T-helper 2 cell treated with Interferon-gamma antibody and Interleukin-4, amounts not matched to agents 5 μg/mL and 100 μg/mL, for 36 hours (primary cell): ENCODE measurements at places on chromosomes 2 and 18.

- DNase-seq, result no peak
These were observed 179.3 kb upstream of the MGAT5 start for GRCh38 chr2:134074619-134075018.

GRCh38 chr2:127515383-127515915 is 10.8 kb downstream of the IWS1 start:
- DNase-seq, result no peak

- no peak for DNase-seq
These were observed 332.9 kb upstream of the NT5C1B start for GRCh38 chr2:18922276-18922675.

- no peak for DNase-seq
These were observed 8.8 kb upstream of the SIX2 start for GRCh38 chr2:45018023-45018422.

DNA sequence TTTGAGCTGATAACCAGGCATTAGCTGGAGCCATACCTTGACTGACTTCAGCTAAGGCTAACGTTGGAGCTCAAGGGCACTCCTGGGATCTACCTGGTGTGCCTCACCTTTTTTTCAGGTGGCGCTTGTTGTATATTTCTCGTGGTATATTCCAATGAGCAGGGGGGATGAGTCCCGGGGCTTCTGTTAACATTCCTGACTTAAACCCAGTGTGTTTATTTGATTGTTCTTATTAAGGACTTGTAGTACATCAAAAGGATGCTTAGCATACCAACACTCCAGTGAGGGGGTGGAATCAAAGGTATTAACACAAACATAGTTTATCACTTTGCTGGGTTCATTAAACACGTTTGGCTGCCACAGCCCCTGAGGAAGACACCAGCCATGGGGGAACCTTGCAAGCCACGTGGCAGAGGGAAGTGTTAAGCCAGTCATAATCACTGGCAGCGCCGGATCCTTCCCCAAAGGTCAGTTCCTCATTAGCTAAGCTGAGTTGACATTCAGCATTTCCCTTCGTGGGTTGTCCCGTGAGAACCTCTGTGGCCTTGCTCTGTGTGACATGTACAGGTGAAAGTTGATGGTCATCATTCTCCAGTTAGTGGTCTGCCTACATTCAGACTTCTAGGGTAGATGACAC is 119.5 kb upstream of the MCFD2 start:
- DNase-seq, result no peak

DNA sequence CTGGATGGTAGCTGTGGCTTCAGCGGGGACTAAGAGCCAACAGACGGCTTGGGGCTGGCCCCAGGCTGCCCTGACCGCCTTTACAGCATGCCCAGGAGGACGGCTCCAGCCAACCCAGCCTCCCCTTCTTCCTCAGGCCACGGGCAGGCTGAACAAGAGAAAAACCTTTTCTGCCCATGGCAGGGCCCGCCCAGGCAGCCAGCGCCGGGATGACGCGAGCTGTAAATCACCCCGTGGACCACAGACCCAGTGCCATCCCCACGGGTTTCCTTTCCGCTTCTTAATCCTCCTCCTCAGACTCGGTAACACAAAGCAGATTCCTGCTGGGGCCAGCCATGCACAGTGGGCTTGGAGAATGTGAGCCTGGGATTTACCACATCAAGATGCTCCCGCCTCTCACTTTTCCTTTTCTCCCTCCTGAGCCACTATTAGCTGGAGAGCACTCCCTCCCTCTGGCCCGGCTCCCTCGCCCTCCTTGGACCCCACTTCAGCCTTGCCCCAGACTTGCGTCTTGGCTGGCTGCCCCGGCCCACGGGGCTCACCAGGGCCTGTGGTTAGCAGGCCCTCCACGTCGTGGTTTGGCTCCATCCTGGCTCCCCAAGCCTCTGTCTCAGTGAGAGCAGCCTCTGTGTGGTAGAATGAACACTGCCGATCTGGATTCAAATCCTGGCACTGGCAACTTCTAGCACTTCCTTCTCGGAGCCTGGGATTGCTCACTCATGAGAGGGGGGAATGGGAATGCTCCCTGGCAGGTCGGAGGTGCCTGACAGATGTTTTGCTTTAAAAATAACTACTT is 31.4 kb downstream of the ATOH8 start:
- no peak for DNase-seq

GRCh38 chr2:11649093-11649492 is 20.9 kb downstream of the NTSR2 start:
- DNase-seq, result no peak

GRCh38 chr2:8729939-8730338 is 48.1 kb downstream of the ID2 start:
- DNase-seq, result no peak

- DNase-seq, result no peak
These were observed 366.0 kb downstream of the TGIF1 start for GRCh38 chr18:3815991-3816390.

GRCh38 chr2:69979902-69980807 is 18.7 kb upstream of the ASPRV1 start:
- no peak for DNase-seq

- no peak for DNase-seq
These were observed 134.8 kb downstream of the CMPK2 start for GRCh38 chr2:6730649-6731532.

DNA sequence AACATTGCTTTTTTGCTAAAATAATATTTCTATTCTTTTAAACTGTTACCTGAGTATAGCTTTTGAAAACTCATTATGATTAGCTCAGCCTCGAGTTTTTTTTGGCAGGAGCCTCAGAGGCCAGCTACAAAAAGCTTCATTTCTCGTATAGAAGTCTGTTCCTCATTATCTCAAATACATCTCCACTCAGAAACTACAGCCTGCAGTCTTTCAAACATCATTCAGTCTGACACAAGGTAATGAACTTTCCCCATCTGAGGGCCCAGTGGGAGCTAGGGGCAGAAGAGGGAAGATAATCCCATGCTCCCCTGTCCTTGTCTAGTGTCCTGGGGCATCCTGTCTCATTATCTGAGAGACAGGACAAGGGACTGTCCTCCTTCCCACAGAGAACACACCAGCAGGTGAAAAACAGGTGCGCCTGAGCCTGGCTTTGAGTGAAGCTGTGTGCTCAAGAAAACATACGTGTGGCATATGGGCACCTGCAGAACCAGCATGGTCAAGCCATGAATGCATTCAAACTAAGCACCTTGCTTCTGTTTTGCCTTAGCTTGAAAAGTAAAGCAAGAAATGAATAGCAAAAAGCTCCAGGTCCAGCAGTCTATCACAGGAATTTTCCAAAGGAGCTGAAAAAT is 247.5 kb downstream of the MREG start:
- no peak for DNase-seq

- DNase-seq, result no peak
These were observed 4.7 kb upstream of the NPC1 start for GRCh38 chr18:23591011-23591410.

- no peak for DNase-seq
These were observed 20.0 kb upstream of the FBLN7 start for GRCh38 chr2:112118148-112118547.

DNA sequence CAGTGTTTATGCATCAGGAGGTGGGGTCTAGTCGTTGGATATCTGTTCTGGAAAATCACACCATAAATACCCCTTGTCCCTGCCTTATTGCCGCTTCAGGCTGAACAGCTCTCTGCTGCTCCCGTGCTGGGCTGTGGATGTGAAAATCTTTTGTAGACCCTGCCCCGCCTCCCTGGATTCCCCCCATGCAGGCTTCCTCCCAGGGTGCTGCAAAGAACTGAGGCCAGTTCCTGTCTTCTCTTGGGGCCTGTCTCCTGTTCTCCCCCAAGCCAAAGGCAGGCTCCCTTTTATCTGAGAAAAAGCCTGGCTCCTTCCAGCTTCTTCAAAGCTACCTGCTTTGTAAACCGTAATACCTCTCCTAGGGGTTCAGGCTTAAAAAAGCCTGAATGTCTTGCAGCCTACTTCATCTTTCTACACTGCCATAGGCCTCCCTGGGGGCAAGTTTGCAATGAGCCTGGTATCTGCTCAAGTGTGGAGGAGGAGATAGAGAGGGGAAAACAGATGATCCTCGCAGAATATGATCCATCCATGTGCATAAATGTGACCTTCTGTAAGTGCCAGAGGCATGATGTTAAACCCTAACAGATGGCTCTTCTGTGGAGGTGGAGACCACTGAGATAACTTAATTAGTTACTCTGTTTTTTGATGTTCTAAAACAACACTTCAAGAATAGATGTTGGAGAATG is 55.3 kb downstream of the VWA3B start:
- DNase-seq, result no peak

DNA sequence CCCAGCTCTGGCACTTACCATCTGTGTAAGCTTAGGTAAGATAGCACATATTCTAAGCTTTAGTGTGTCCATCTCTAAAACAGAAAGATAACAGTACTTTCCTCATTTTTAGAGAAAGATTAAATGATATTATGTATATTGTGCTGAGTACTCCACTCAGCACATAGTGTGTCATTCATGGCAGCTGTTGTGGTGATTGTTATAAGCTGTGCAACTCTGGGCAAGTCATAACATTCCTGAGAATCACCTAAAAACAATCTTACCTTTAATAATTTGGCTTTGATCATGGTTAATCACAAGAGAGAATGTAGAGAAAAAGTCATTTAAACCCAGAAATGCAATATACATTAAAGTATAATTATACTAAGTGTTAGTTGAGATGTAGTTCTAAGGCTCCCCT is 391.5 kb downstream of the GALNT13 start:
- no peak for DNase-seq

GRCh38 chr2:236117861-236118269 is 50.3 kb downstream of the GBX2 start:
- no peak for DNase-seq

DNA sequence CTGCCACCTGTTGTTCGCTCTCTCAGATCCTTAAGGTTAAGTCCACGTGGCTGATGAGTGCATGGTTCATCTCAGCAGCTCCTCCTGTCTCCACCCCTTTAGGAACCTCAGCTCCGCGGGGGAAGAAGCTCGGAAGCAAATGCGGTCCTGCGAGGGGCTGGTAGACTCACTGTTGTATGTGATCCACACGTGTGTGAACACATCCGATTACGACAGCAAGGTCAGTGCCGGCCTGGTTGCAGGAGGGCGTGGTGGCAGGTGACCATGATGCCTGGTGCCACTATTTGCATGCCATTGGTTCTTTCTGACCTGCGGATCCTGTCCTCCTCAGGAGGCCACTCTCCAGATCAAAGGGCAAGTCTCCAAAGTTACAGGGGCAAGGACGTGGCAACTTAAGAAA is 133.9 kb upstream of the DAPL1 start:
- no peak for DNase-seq

GRCh38 chr2:15377202-15377601 is 183.9 kb downstream of the NBAS start:
- no peak for DNase-seq

- DNase-seq, result no peak
These were observed 30.1 kb downstream of the KCTD18 start for GRCh38 chr2:200479692-200480265.

GRCh38 chr18:5969989-5970403 is 74.7 kb upstream of the TMEM200C start:
- DNase-seq, result no peak

DNA sequence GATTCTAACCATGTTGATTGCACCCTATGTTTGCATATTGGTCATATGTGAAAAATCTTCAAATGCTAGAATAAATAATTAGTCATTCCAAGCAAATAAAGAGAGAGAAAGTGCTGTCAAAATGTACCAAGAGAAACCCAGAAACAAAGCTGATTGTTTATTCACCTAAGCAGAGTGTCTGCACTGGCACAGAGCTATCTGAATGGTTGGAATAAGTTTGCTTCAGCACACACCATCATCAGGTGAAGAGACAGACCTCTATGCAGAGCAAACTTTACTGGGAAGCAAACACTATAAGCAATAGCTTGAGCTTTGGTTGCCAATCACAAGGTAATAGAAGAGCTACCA is 25.4 kb downstream of the DSG4 start:
- DNase-seq, result no peak

DNA sequence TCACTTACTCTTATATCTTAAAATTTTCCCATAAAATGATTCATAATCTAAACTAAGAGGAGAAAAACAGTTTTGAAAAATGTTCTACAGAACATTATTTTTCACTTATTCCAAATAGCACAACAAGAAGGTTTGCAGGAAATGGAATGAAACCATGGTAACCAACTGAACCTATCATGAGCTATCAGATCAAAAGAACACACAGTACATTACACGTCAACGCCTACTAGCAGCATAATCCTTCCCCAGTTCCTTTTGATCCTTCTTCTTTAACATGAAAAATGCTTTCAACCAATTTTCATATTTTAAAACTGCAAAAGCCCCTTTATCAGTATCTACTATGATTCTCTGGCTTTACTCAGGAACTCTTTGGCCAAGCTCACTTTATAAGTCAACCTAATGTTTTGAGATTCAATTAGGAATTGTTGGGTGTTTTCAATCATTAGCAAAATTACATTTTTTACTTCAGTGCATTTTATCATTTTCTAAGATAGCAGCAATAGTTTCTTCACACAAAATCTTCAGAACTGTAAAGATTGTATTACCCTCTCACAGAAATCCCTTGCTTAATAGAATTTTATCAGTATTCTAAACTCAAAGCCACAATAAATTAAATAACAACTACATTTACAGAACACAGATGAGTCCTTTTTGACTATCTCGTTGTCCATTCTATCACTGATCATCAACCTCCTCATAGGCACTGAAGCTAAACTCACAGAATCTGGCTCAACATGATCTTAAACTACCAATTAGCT is 102.5 kb downstream of the CHN1 start:
- DNase-seq, result no peak

GRCh38 chr2:64326578-64327050 is 127.3 kb upstream of the LGALSL start:
- DNase-seq, result no peak

DNA sequence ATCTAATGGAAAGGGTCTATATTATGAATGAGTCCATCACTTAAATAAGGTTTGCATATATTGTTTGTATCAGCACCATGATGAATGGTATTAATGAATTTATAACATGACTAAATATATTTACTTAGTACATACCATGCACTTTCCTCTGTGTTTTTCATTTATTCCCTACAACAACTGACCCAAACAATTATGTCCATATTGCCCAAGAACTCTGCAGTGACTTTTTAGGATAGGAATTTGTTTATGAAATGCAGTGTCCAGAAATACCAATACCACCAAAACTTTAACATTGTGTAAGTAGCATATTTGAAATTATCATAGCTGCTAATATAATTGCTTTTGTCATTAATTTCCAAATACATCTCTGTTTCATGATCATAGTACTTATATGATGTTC is 119.7 kb downstream of the WDR7 start:
- no peak for DNase-seq

- DNase-seq, result no peak
These were observed 65.0 kb downstream of the AP1S3 start for GRCh38 chr2:223772363-223772762.

DNA sequence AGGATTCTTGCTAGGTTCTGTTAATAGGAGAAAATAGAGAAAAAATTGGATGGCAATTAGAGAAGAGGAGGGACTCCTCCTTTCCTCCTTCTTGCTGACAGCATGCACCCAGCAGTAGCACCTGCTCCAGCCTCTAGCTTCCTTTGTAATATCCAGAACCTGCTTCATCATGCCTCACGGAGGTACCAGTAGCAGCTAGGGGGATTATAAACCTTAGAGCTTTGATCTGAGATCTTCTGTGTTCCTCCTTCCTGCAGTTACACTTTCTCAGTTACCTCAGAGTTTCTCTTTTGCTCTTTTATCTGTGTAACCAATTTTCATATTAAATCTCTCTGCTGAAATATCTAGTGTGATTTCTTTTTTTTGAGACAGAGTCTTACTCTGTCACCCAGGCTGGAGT is 16.6 kb downstream of the DPP4 start:
- DNase-seq, result no peak
